Cerebellar nuclear complex (tissue), 1 donor: ENCODE measurements at places on chromosomes 12 and 14.
A peak's percentile ranks its signal among the peaks of the same experiment; 100 is the strongest.

DNA sequence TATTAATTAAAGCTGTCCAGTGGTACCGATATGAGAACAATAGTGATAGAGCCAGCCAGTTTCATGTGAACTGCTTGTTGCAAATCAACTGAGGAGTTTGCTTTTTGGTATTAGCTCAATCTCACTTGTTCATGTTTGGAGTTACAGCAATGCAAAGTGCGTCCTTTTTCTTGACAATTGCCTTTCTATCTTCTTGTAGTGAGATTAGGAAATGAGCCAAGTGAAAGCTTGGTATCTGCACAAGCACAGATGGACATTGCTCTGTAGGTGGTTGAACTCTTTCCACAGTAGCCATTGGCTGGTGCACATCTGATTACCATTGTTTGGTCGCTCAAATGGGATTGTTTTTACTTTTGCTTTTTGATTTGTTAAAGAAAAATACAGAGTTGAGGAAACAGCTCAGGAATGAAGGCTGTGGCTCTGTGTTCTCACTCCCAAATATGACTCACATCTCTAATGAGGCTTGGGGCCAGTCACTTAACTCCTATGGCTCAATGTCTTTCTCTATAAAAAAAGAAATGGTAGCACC lies 241.4 kb downstream of the BMP4 start:
- DNase-seq = peak; percentile 32

- DNase-seq = no peak
These were observed 534.7 kb downstream of the RPS29 start for GRCh38 chr14:49051328-49052060.

DNA sequence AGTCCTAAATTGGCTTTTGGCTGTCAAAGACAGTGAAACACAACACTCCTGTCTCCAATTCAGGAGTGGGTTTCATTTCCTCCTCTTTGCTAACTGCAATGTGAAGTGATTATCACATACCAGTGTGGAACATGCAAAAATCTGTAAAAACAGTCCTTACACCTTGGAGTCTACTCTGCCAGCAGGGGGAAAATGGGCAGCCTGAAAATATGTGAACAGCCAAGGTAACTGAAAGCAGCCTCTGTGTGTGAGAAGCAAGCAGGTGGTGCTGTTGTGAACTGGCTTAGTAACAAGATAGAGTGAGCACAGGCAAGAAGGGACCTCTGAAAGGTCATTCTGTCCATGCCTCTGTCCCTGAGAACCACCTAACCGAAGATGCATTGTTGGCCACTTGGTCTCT lies 6.0 kb downstream of the PRMT8 start:
- no peak for DNase-seq

DNA sequence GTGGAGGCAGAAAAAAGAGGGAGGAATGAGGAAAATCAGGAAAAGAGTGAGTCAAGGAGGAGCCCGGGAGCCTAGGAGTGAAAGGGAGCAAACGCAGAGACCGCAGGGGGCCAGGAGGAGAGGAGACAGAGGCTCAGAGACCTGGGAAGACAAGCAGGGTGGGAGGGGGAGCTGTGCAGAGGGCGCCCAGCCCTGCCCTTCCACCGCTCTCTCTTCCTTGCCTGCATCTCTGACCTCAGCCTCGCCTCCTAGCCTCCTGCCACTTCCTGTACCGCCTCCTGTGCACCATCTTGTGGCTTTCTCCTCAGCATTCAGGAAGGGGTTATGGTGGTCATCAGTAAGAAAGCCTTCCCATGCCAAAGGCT lies 1.3 kb downstream of the CLSTN3 start:
- DNase-seq = no peak

DNA sequence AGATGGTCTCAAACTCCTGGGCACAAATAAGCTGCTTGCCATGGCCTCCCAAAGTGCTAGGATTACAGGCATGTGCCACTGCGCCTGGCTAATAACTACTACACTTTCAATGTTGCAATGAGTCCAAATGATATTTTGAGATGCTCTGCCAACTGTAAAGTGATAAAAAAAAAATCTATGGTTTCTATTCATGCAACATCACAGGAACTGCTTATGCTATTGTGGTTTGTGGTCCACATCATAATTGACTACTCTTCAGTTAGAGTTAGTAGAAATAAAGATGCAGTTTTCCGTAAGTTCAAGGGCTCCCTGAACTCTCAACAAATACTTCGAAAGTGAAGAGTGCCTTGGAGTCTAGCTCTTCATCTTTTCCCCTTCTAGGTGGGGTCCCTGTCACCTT lies 239.4 kb downstream of the C12orf75 start:
- DNase-seq = no peak

- DNase-seq = no peak
These were observed 314.5 kb upstream of the GARIN6 start for GRCh38 chr12:99332936-99333591.

DNA sequence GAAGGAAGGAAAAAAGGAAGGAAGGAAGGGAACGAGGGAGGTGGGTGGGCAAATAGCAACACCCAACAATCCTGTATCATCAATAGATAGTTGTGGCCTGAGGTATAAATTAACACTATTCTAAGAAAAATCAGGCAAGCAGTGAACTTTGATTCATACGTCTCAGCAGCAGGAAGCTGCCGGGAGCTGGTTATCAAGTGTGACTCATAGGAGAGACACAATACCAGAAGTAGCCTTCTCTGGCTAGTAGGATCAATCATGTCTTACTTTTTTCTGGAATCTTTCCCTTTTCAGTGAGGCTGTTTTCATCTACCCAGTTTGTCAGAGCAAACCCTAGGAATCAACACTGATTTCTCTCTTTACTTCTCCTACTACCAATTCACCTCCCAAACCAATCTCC lies 780.5 kb downstream of the NRXN3 start:
- DNase-seq = no peak

DNA sequence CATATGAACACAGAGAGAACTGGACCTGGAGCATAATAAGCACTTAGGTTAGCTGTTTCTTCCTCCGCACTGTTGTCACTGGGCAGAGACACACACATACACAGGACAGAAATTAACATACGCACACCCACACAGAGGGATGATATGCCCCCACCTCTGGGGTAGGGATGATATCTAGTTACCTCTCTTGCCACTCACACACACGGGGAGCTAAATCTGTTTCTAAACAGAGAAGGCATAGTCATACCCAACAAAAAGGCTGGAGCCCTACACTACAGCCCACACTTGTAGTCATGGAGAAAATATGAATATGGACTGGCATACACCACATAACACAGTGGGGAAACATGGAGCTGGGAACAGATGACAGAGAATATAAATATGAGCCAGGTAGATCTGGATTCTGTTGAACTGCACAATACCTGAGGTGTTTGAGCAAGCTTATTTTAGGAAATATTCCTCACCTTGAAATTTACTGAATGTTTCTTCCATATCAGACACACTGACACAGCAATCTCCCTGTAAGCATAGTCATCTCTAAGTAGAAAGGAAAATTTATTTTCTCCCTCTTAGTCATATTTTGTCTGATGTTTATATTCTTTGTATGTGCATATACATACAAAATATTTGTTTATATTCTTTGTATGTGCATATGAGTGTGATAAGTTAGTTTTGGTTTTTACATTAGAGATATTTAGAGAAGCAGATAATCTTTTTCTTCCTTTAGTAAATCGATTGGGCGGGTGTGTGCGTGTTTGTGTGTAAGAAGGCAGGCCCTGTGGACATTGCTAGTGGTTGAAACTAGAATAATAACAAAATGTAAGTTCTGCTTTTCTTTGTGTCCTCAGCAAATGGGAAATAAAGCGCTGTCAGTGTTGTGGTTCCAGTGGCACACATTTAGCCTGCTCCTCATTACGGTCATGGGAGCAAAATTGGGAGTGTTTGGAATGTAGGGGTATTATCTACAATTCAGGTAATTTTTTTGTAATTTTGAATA lies 20.9 kb upstream of the SCFD1 start:
- DNase-seq = no peak

DNA sequence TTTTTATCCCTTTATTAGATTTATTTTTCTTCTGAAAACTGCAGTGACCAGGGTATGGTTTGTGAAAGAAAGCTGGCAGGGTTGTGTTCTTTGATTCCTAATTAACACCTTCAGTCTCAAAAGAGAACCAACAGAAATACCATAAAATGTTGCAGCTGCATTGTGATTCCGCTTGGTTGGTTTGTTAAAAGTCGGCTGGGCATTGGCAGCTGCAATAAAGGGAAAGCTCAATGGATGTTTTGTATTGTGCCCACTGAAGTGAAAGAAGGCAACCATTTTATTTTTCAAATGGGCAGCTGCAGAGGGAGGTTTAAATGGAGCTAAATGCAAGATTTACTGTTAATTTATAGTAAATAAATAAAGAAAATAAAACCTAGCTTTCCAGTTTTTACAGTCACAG lies 16.7 kb downstream of the LGR5 start:
- no peak for DNase-seq

DNA sequence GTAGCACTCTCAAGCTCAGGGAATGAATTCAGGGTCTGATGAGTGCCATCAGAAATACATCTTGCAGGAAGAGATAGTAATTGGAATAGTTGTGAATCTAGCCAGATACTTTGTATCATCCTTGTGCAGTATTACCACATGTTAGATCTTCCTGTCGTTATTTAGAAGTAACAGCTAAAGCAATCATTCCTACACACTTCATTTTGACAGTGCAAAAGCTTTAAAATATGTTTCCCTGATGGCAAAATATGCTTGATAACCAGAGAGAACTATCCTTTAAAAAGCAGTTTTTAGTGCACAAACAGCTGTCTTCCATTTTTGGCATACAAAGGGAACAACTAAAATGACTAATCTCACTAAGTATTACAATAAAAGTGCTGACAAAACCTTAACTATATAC lies 149.5 kb upstream of the SLC38A2 start:
- no peak for DNase-seq

DNA sequence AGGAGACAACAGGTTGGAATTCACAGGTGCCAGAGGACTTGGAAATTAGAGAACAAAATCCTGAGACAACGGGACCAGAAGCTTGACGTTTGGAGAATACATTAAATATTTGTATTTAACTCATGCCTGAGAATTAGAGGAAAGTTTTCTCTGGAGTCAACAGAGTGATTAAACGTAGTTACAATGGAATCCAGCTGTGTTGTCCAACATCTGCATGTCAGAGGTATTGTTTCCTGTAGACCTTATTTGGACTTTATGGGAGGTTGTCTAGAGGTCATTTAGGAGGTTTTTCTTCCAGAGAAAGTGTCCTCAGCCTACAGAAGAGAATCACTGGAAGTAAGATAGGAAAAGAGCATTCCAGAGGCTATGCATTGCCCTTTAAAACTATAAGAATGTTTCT lies 45.1 kb upstream of the RERGL start:
- DNase-seq = no peak

DNA sequence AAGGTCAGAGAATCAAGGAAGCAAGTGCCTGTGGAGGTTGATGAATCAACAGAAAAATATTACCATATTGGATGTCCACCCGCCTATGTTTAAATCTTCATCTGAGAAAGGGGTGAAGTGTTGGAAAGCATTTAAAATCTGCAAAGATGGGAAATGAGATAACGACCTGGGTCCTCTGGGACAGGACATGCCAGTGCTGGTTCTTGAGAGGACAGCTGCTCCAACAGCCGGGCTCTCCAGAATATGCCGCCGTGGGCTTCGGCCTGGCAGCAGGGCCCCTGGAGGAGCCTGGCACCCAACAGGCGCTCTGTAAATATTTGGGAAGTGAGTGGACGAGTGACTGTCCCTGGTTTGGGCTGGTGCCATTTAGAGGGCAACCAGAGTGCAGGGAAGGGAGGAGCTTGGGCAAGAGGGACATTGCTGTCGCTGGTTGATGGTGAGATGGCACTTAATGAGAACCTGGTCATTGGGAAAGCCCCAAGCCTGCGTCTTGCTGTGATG lies 129.9 kb downstream of the KCNA5 start:
- no peak for DNase-seq

GRCh38 chr14:24036169-24036962 lies 15.4 kb upstream of the CARMIL3 start:
- DNase-seq = no peak

DNA sequence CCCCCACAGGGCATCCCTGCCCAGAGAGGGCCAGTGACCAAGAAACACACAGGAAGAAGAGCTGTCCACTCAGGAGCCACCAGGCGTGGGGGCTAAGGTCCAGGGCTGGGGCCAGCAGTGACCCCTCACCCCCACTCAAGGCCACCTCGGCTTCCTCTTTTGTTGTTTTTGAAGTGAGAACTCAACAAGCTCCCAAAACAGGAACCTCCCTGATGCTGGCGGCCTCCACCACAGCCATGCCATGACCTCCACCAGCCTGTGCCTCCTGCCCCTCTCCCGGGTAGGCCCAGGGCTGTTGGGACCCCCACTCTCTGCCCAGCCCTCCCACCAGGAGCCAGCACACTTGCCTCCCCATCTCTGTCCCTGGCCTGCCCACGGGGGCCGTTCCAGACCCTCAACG lies 7.8 kb downstream of the AKT1 start:
- no peak for DNase-seq

GRCh38 chr14:40847480-40847879 lies 759.2 kb upstream of the LRFN5 start:
- no peak for DNase-seq

DNA sequence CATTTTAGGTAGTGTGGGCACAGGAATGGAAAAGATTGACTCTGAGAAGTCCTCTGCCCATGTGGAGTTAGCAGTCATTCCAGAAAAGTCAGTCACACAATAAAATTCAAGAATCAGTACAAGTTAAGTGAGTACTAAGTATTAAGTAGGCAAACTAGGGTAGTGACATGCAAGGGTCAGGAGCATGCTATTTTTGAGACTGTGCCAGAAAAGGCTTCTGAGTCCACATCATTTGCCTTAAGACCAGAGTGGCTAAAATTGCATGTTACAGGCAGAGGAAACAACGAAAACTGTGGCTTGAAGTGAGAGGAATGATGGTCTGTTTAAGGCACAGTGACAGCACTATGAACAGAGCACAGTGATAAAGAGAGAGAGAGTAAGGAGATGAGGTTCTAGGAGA lies 108.9 kb downstream of the SLC6A15 start:
- no peak for DNase-seq

GRCh38 chr14:63877550-63877939 lies 24.7 kb downstream of the SYNE2 start:
- no peak for DNase-seq

DNA sequence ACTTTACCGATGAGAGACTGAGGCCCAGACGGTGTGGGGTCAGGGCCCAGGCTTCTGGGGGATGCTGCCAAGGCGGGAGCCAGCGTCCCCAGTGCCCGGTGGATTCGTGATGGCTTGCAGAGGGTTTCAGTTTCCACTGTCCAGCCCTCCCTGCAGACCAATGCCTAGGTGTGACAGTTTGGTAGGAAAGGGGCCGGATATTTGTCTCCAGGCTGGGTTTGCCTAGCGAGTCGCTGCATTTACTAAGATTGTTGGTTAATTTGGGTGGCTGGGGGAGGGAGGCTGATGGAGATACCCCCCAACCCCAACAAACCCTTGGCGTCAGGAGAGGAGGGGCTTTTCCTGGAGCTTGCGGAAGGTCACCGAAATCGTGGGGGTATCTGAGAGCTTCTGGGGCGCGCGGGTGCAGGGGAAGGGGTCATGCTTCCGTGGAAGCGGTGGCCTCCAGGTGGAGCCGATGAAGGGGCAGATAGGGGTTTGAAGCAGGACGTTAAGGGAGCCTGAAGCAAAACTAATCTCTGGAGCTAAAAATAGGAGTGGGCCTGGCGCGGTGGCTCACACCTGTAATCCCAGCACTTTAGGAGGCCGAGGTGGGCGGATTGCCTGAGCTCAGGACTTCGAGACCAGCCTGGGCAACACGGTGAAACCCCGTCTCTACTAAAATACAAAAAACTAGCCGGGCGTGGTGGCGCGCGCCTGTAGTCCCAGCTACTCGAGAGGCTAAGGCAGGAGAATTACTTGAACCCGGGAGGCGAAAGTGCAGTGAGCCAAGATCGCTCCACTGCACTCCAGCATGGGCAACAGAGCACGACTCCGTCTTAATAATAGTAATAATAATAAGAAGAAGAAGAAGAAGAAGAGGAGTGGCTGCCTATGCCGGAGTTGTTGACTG lies 1.1 kb upstream of the CDC42BPB start:
- no peak for DNase-seq
